ENCODE measurements at places on chromosomes 3 and 15. TPM values are rescaled to one million over a fixed set of nuclear protein-coding genes. Genes with fewer than 3 reads are reported as not detected.

Gene CHRNA7
- total RNA-seq: not detected

GRCh38 chr15:90407871-90408317 is 19.9 kb downstream of the IQGAP1 start:
- no peak for DNase-seq

Gene CX3CR1
- not detected for total RNA-seq

GRCh38 chr3:33438284-33438668 is 1.9 kb downstream of the UBP1 start:
- DNase-seq: peak; percentile 33

GRCh38 chr3:188686324-188686723 is 485.4 kb upstream of the TPRG1 start:
- no peak for DNase-seq

- no peak for DNase-seq
Measured at GRCh38 chr15:45023659-45024225, 747 bp downstream of the SORD start.

- DNase-seq: no peak
Measured at GRCh38 chr15:74565381-74566085, 24.5 kb downstream of the ARID3B start.

DNA sequence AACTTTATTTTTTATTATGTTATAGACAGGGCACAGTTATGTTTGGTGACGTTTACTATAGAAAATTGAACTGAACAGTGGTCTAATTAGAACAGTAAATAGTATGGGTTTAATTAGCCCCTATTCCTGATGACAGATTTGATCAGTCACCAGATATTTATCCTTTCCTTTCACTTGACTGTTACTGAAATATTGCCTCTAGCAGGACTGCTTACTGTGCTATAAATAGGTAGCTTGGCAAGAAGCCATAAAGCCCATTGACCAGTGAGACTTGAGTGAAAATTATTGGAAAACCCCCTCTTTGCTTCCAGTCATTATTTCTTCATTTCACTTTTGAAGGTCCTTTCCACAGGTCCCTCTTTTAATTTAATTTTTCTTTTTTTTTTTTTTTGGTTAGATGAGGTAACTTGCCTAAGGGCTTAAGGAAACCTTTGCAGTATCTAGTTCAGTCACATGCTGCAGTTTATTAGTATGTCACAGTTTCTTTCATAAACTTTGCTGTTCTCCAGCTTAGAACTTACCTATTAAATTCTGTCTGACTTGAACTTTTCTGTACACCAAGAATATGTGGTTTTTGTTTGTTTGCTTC is 115.6 kb downstream of the ADAMTSL3 start:
- no peak for DNase-seq

DNA sequence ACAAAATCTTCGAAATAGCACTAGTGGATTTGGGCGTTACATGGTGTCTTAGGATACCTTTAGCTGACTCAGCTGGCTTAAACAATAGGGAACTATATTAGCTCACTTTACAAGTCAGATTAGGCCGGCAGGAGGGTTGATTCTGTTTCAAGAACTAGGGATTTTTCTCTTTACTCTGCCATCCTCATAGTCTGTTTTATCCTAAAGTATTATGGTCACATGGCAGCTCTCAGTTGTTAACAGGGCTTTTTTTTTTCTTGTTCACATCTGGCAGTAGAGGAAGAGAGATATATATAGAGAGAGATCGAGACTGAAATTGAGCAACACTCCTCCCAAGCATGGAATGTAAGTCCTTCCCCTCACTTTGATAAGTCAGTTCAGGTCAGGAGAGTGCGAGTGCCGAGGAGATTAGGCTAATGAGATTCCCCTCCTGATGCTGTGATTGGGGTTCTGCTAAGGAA is 32.9 kb downstream of the CHP1 start:
- DNase-seq: no peak

Gene NPAP1
- total RNA-seq: not detected

DNA sequence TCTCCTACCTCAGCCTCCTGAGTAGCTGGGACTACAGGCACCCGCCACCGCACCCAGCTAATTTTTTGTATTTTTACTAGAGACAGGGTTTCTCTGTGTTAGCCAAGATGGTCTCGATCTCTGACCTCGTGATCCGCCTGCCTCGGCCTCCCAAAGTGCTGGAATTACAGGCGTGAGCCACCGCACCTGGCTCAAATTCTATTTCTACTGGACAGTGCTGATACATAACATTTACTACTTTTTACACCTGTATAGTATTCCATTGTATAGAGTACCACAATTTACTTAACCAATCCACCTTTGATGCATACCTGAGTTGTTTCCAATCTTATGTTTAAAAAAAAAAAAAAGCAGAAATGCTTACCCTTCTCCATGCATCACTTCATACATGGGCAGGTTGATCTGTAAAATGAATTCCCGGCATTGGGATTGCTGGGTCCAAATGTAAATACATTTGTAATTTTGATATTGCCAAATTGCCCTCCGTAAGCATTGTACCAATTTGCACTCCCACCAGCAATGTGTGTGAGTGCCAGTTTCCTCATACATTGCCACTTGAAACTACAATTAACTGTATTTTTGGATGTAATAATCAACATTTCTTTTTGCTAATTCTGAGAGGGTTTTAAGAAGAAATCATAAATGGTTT is 94.5 kb downstream of the NPTN start:
- DNase-seq: no peak

GRCh38 chr3:60931452-60931851 is 319.8 kb downstream of the FHIT start:
- DNase-seq: no peak

DNA sequence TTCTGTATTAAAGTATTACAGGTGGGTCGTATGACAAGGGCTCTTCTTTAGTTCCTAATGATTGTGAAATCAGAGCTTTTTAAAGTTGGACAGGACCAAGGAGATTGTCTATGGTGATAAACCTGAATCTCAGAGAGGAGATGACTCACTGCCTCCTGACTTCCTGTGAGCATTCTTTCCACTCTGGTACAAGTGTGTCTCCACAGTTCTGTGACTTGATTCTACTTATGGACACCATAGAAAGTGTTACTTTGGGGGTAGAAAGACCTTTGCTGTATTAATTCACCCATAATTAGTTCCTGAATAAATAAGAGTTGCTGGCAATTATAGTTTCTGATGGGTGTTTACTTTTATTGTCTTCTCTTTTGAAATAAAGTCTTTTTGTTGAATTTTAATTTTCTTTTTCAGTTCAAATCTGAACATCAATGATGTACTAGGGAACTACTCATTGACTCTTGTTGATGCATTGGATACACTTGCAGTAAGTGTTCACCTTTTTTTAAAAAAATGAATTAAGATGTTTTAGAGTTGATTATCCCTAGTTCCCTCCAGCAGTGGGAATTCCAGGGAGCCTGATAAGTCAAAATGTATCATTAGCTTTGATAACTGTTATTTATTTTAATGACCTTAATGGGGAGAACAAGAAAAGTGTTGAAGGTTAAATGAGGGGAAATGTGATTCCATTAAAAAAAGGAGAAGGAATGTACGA is 7.4 kb downstream of the EDEM1 start:
- DNase-seq: peak; percentile 86

DNA sequence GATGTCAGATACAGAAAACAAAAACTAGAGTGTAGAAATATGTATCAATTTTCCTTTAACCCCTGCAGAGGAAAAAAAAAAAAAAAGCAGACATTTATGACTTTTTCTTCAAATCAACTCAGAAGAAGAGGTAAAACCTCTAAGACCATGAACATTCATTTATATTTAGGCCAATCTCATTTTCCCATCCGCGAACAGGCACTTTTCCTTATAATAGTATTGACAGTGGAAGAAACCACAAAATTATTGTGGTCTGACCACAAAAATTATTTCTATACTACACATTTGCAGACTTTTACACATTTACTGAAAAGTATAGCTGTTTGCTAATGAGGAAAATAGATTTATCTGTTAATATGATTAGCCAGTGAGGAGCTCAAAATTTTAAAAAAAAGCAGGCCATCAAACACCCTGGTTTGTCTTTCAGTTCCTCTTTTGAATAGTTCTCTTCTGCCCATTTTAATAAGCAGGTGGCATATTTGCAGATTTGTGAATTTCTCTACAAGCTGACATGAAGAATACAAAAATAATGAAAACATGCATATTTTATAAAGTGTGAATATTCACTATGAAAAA is 5.7 kb downstream of the OSBPL11 start:
- DNase-seq: no peak

Gene CELF6
- total RNA-seq: 0.11 TPM

- no peak for DNase-seq
Measured at GRCh38 chr3:43005253-43005652, 26.1 kb downstream of the GASK1A start.

Gene CDHR4
- 0.19 TPM for total RNA-seq

GRCh38 chr3:37601832-37602231 is 259.8 kb upstream of the CTDSPL start:
- DNase-seq: no peak

Gene DPPA4
- total RNA-seq: 1.4 TPM

Gene ST3GAL6
- not detected for total RNA-seq

Gene ST8SIA2
- total RNA-seq: not detected

DNA sequence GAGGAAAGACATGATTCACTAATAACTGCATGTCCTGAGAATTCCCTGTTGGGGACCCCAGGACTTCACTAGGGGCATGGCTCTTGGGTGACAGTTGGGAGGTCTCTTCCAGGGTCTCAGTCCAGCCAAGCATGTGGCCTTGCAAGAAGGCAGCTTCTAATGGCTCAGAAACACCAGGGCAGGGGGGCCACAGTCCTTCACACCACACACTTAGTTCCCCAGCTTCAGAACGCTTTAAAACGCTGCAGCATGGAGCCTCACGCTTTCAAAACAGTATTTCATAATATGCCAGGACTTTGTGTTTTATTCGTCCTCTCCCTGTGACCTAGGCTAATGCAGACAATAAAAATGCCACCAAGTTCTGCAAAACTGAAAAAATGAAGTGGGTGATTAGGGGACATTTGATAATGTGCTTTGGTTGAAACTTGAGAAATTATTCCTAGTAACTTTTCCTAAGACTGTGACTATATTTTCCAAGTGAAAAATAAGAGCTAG is 48.4 kb upstream of the LIMD1 start:
- DNase-seq: no peak
